Activated CD4-positive, alpha-beta T cell treated with anti-CD3 and anti-CD28 coated beads for 36 hours (primary cell): ENCODE measurements at places on chromosomes 6 and 20. TPM values are rescaled to one million over a fixed set of nuclear protein-coding genes. Genes with fewer than 3 reads are reported as not detected.

The IFT52 gene
- 14.1 TPM for total RNA-seq

The MMS22L gene
- total RNA-seq = 43.6 TPM

The EIF6 gene
- total RNA-seq = 124 TPM

The SLC35D3 gene
- not detected for total RNA-seq

GRCh38 chr6:81456416-81456815, 296.1 kb downstream of the TENT5A start:
- DNase-seq = no peak
- H3K36me3 ChIP-seq = no peaks in the 10 kb centered on the region
- H3K4me3 ChIP-seq = no peak overlapping the region
- H3K27me3 ChIP-seq = no peaks in the 10 kb centered on the region
- H3K4me1 ChIP-seq = no peaks in the 10 kb centered on the region
- H3K27ac ChIP-seq = no peak overlapping the region

DNA sequence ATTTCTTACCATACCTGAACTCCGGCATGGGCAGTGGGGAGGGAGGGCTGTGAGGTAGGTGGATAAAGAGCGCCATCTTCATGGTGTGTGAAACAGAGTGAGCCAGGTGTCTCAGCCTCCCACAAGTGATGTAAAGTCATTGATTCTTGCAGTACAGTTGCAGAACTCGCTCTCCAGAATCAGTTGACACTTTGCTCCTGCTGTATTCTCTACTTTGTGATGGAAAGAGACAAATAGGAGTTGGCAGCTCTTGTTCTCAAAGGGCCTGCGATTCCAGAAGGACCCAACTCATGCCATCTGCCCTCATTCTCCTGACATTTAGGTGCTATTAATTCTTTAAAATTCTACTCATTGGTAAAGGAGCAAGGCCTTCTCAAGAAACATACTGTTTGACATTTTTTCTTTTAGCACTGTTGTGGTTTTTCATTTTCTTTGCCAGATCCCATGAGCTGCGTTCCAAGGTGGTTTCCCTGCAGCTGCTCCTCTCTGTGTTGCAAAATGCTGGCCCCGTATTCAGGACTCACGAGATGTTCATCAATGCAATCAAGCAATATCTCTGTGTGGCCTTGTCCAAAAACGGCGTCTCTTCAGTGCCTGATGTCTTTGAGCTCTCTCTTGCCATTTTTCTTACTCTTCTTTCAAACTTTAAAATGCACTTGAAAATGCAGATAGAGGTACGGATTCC, 49.3 kb downstream of the ARFGEF2 start:
- no peaks in the 10 kb centered on the region for H3K27me3 ChIP-seq
- H3K27ac ChIP-seq = no peak overlapping the region
- no peak overlapping the region for H3K4me3 ChIP-seq
- DNase-seq = no peak

GRCh38 chr6:100573166-100573565, 108.4 kb upstream of the SIM1 start:
- no peak overlapping the region for H3K27ac ChIP-seq
- H3K4me1 ChIP-seq = no peaks in the 10 kb centered on the region
- H3K4me3 ChIP-seq = no peak overlapping the region
- no peak for DNase-seq
- peaks cover 42% of the 10 kb centered on the region for H3K36me3 ChIP-seq

DNA sequence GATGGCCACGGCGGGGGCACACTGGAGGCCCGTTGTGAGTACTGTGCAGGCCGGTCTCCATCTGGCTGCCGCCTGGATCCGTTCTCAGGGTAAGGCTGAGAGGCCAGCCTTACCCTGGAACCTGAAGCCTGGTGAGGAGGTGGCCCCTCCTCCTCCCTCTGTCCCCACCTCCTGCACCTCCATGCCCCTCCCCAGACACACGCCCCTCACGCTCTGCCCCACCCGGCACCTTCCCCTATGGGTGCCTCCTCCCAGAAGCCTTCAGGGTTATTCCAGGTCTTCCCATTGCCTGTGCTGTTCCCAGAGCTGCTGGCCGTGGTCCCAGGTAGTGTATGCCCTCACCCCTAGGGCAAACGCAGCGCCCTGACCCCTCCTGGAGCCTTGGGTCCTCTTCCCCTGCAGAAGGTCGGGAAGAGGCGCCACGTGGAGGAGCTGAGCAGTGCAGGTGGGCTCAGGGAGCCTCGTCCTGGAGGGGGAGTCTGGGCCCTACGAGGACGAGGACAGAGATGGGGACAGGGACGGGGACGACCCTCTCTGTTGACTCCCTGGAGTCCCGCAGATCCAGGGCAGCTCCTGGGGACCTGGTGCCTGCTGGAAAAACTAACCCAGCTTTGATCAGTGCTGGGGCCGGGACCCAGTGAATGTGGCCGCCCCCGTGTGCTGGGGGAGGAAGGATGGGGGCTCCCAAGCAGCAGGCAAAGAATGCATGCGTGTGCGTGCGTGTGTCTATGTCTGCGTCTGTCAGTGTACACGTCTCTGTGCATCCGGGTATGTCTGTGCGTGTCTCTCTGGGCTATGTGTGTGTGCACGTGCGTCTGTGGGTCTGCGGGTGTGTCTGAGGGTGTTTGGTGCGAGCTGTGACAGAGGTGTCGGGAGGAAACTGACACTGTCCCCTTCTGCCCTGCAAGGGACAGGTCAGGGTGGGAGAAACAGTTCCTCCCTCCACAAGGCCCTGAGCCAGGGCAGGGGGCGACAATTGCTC, 8.2 kb upstream of the HRH3 start:
- no peaks in the 10 kb centered on the region for H3K36me3 ChIP-seq
- H3K4me3 ChIP-seq = no peak overlapping the region
- H3K27ac ChIP-seq = no peak overlapping the region
- H3K4me1 ChIP-seq = no peaks in the 10 kb centered on the region
- peaks cover 13% of the 10 kb centered on the region for H3K27me3 ChIP-seq
- DNase-seq = no peak

DNA sequence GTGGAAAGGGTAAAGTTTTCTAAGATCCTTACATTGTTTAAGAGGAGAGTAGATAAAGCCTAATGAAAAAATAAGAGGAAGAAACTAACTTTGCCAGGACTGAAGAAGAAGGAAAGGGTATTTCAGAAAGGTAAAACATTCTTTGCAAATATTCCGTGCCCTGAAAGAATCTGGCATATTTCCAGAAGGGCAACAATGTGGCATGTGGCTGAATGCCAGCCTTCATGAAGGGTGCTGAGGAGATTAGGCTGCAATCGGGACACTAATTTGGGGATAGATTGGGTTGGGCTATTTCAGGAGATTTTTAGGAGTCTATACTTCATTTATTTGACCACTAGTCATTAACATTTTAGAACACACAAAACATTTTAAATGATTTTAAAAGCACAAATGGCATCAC, 16.2 kb upstream of the UFL1 start:
- H3K27ac ChIP-seq = no peak overlapping the region
- H3K4me3 ChIP-seq = no peak overlapping the region
- peaks cover 2% of the 10 kb centered on the region for H3K4me1 ChIP-seq
- H3K36me3 ChIP-seq = peaks cover 24% of the 10 kb centered on the region

DNA sequence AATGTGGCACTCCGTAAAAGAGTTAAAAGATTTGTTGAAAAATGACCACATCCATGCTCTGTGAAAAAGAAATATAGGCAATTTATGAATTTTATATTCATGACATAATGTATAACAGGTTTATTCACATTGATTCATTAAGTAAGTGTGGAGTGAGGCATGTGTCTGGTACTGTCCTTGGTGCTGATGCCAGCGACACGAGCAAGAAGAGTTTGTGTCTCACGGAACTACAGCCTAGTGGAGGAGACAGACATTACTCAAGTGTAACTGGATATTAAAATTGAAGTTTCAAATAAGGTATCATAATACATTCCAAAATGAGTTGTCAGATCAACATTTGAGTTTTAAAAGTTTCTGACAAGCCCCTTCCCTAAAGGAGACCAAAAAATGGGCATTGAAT, 158.2 kb upstream of the PRND start:
- no peak overlapping the region for H3K4me3 ChIP-seq
- no peaks in the 10 kb centered on the region for H3K36me3 ChIP-seq
- H3K27me3 ChIP-seq = peaks cover 37% of the 10 kb centered on the region
- H3K4me1 ChIP-seq = no peaks in the 10 kb centered on the region
- H3K27ac ChIP-seq = no peak overlapping the region

DNA sequence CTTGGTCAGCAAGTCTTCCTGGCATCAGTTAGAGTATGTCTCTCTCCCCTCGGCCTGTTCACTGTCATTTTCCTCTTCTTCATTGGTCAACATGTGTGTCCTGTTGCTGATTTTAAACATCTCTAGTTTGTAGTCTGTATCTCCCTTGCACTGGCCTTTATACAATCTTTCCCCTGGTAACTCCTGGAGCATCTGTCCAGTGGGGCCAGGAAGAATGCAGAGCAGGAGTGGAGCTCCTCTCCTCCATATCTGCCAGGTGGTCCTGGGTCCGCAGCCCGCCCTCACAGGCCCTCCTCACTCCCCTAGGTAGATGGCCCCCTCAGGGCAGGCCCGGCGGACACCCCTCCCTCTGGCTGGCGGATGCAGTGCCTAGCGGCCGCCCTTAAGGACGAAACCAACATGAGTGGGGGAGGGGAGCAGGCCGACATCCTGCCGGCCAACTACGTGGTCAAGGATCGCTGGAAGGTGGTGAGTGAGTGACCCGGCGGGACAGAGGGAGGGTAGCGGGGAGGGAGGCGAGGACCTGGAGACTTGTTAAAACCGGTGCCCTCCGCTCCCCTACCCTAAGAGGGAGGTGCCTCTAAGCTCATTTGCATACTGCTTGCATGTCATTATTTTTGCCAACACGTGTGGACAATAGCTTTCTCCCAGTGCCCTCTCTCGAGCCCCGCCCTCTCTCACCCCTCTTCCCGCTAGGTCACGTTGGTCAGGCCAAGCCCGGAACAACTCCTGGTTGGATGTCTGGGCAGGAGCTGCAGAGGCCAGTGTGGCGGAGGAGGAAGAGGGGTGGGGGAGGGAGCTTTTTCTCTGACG, 3.2 kb downstream of the TTBK1 start:
- H3K27ac ChIP-seq = peak overlapping the region; percentile 62
- H3K4me3 ChIP-seq = peak overlapping the region; percentile 68
- peaks cover 23% of the 10 kb centered on the region for H3K4me1 ChIP-seq
- H3K36me3 ChIP-seq = no peaks in the 10 kb centered on the region
- peaks cover 11% of the 10 kb centered on the region for H3K27me3 ChIP-seq

- no peaks in the 10 kb centered on the region for H3K27me3 ChIP-seq
- H3K4me1 ChIP-seq = peaks cover 8% of the 10 kb centered on the region
- H3K4me3 ChIP-seq = no peak overlapping the region
Observed at GRCh38 chr6:80249897-80250296, 143.4 kb downstream of the BCKDHB start.

DNA sequence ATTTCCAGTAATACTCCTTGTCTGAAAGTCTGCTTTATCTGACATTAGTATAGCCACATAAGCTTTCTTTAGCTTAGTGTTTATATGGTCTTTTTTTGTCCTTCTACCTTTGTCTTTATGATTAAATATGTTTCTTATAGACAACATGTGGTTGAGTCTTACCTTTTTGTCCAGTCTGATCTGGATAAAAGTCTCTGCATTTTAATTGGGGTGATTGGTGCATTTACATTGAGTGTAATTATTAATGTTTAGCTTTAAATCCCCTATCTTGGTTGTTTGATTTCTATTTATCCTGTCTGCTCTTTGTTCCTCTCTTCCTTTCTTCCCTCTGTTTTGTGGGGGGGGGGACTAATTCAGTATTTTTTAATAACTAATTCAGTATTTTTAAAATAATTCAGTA, 32.0 kb downstream of the CCDC167 start:
- no peak overlapping the region for H3K27ac ChIP-seq
- H3K4me3 ChIP-seq = no peak overlapping the region
- H3K4me1 ChIP-seq = no peaks in the 10 kb centered on the region
- H3K36me3 ChIP-seq = peaks cover 55% of the 10 kb centered on the region

DNA sequence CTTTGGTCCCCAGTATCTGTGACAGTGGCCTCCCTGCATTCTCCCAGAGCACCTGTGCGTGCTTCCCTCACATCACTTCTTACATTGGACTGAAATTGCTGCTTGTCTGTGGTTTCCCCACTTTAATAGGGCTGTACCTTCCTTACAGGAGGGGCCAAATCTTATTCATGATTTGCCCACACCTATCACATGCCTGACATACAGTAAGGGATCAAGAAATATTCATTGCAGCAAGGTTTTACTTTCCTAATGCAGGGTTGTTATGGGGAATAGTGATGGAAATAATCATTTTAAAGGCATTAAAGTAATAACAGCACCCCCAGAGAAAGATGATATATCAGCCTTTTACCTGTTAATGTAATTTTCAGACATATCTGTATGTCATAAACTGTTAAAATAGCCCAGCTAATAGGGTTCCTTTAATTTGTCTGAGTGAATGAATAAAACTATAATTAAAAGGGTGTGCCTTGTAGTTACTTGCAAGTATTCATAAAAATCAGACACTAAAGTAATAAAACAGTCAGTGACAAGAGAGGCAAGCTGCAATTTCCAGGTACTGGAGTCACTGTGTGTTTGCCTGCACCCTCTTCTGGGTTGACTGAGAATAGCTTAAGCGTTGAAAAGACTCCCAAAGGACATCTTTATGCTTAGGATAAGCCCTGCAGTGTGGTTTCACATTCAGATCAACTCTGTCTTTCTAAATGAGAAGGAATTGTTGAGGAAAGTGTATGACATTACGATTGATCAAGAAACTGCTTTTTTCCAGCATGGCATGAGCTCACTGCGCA, 182.7 kb downstream of the PHACTR1 start:
- H3K4me1 ChIP-seq = no peaks in the 10 kb centered on the region
- H3K36me3 ChIP-seq = no peaks in the 10 kb centered on the region
- no peak for DNase-seq
- no peak overlapping the region for H3K27ac ChIP-seq

GRCh38 chr6:154438882-154439415, 71.5 kb downstream of the CNKSR3 start:
- no peak overlapping the region for H3K27ac ChIP-seq
- H3K36me3 ChIP-seq = no peaks in the 10 kb centered on the region
- peaks cover 3% of the 10 kb centered on the region for H3K4me1 ChIP-seq
- no peak overlapping the region for H3K4me3 ChIP-seq

DNA sequence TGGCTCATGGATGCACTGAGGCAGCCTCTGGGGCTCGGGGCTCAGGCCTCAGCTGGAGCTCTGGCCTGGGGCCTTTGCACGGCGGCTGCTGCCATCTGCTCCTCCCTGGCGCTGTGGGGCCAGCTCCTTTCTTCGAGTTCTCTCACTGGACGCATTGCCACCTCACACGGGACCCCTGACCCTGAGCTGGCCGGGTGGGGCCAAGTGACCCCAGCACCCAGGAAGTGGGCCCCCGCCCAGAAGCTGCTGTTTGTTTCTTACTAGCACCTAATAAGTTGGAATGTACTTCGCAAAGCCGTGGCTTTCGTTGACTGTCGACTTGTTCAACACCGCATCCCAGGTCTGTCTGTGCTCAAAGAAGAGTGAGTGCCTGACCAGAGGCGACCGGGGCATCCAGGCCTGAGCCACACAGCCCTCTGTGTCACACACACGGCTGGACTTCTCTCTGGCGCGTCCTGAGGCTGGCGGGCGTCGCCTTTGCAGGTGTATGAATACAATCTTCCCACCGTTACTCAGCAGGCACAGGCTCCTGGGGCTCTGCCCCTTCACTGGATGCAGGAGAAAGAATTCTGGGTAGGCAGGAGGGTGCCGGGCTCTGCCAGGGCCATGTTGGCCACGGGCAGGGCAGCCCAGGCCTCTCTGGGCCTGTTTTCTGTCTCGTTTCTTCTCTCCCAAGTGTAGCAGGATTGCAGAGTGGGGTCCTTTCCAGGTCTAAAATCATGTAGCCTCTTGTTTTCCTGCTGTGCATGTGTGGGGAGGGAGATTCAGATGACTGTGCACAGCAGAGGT, 112.9 kb downstream of the DLL1 start:
- H3K27ac ChIP-seq = no peak overlapping the region
- DNase-seq = no peak
- H3K36me3 ChIP-seq = no peaks in the 10 kb centered on the region
- H3K4me3 ChIP-seq = no peak overlapping the region

GRCh38 chr6:53315086-53315724, 33.5 kb downstream of the ELOVL5 start:
- no peak for DNase-seq
- H3K4me1 ChIP-seq = peaks cover 71% of the 10 kb centered on the region
- no peaks in the 10 kb centered on the region for H3K27me3 ChIP-seq
- no peak overlapping the region for H3K4me3 ChIP-seq
- H3K36me3 ChIP-seq = peaks cover 21% of the 10 kb centered on the region
- no peak overlapping the region for H3K27ac ChIP-seq
